ENCODE measurements at places on chromosomes 2 and 18. TPM values are rescaled to one million over a fixed set of nuclear protein-coding genes. Genes with fewer than 3 reads are reported as not detected.

MERTK gene
- 14.0 TPM for total RNA-seq

SRD5A2 gene
- total RNA-seq = not detected

GRCh38 chr2:24702800-24703199 lies 90.4 kb downstream of the PTRHD1 start:
- peaks cover 28% of the 10 kb centered on the region for H3K36me3 ChIP-seq
- H3K4me3 ChIP-seq = no peak overlapping the region
- peaks cover 6% of the 10 kb centered on the region for H3K4me1 ChIP-seq
- no peaks in the 10 kb centered on the region for H3K27me3 ChIP-seq
- H3K27ac ChIP-seq = no peak overlapping the region

- DNase-seq = no peak
- peaks cover 54% of the 10 kb centered on the region for H3K4me1 ChIP-seq
Observed at GRCh38 chr2:44360749-44361329, 455 bp downstream of the PREPL start.

GCG gene
- total RNA-seq = 59.5 TPM

DNA sequence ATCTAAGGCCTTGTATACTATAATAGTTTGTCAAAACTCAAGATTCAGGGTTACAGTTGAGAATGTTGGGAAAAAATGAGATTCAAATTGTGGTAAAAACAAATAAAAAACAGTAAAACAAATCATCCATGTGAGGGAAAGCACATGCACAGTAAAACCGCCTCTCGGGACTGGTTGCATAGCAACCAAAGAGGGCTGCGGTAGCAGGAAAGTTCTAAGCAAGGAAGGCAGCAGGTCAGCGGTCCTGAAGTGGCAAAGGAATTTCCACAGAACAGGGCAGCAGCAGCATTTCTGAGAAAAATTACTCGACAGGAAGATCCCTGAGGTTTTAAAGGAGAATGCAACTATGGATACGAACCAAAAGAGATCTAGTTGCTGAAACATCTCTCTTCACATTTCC lies 93.7 kb downstream of the DYNAP start:
- no peaks in the 10 kb centered on the region for H3K27me3 ChIP-seq
- no peaks in the 10 kb centered on the region for H3K36me3 ChIP-seq
- H3K27ac ChIP-seq = no peak overlapping the region
- H3K4me3 ChIP-seq = no peak overlapping the region
- DNase-seq = peak; percentile 59

VPS54 gene
- total RNA-seq = 58.9 TPM

POTEE gene
- not detected for total RNA-seq

DNA sequence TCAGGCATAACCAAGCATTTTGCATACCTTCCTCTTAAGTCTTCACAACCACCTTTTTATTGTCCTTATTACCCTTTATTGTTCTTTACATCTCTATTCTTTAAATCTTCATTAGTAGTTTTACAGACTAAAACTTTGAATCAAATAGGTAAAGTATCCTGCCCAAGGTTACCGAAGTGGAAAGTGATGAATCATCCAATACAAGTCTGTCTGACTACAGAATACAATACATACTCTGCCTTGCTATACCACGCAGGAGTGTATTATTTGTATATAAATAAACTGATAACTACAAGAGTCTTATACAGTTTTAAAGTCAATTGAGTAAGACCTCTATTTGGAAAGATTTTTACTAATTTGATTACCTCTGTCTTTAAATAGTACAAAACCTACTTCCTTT lies 196.0 kb downstream of the ZEB2 start:
- no peaks in the 10 kb centered on the region for H3K27me3 ChIP-seq
- H3K4me1 ChIP-seq = peaks cover 11% of the 10 kb centered on the region
- DNase-seq = no peak
- no peak overlapping the region for H3K27ac ChIP-seq
- no peak overlapping the region for H3K4me3 ChIP-seq

DNA sequence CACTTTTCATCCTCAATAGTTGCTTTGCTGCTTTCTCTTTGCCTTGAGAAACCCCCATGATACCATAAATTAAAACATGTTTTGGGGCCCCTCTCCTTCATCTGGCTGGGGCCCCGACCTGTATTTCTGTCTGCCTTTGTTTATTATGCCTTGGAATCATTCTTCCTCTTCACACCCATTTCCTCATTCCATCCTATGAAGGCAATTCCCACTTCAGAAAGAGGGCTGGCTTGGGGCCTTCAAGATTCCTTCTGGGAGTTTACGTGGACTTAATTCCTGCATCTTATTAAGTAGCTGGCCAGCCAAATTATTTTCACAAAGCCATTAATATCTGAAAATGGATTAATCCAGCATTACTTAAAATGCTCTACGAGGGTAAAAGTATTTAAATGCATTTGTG lies 6.8 kb upstream of the LRRTM1 start:
- H3K4me1 ChIP-seq = no peaks in the 10 kb centered on the region
- no peaks in the 10 kb centered on the region for H3K36me3 ChIP-seq
- DNase-seq = peak; percentile 29

RAPH1 gene
- 116 TPM for total RNA-seq

DNA sequence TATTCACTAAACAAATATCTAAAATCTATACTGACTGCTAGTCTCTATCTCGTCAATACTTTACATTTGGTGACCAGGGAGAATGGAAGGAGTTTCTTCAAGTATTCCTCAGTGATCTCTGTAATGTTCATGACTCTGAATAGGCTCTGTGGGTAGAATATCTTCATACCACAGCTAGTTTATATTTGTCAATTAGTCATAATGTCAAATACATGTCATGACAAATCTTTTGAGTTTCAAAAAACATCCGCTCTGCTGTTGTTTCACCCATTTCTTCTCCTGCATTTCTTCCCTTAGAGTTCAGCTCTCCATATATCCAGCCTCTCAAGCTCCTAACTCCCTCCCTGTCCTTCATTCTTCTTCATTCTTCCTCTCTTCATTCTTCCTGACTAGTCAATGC lies 206.5 kb upstream of the FANCL start:
- no peak overlapping the region for H3K4me3 ChIP-seq
- H3K36me3 ChIP-seq = no peaks in the 10 kb centered on the region
- no peaks in the 10 kb centered on the region for H3K27me3 ChIP-seq
- H3K4me1 ChIP-seq = peaks cover 6% of the 10 kb centered on the region

DUSP19 gene
- 4.5 TPM for total RNA-seq

SF3B1 gene
- 288 TPM for total RNA-seq

GRCh38 chr2:128628206-128628605 lies 309.5 kb upstream of the HS6ST1 start:
- H3K27me3 ChIP-seq = no peaks in the 10 kb centered on the region
- H3K4me1 ChIP-seq = peaks cover 5% of the 10 kb centered on the region
- peak; percentile 11 for DNase-seq
- H3K4me3 ChIP-seq = no peak overlapping the region
- H3K36me3 ChIP-seq = no peaks in the 10 kb centered on the region

LAMA3 gene
- 41.5 TPM for total RNA-seq

DNA sequence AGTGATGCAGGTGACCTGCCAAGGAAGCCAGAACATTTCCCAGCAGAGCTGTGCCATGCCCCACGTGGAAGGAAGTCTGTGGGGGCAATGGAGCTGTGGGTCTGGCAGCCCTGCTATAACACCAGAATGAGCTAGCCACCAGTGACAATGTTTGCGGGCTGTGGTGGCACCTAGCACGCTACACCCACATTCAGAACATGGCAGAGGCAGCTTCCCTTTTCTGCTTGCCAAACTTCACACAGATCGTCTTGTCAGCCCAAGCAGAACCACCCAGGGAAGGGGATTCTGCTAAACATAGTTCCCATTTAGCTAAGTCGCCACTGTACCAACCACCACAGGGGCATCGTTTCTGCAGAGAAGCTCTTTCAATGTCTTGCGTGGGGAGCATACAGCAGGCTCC lies 27.0 kb upstream of the CCDC93 start:
- H3K27ac ChIP-seq = no peak overlapping the region
- no peak for DNase-seq

DNA sequence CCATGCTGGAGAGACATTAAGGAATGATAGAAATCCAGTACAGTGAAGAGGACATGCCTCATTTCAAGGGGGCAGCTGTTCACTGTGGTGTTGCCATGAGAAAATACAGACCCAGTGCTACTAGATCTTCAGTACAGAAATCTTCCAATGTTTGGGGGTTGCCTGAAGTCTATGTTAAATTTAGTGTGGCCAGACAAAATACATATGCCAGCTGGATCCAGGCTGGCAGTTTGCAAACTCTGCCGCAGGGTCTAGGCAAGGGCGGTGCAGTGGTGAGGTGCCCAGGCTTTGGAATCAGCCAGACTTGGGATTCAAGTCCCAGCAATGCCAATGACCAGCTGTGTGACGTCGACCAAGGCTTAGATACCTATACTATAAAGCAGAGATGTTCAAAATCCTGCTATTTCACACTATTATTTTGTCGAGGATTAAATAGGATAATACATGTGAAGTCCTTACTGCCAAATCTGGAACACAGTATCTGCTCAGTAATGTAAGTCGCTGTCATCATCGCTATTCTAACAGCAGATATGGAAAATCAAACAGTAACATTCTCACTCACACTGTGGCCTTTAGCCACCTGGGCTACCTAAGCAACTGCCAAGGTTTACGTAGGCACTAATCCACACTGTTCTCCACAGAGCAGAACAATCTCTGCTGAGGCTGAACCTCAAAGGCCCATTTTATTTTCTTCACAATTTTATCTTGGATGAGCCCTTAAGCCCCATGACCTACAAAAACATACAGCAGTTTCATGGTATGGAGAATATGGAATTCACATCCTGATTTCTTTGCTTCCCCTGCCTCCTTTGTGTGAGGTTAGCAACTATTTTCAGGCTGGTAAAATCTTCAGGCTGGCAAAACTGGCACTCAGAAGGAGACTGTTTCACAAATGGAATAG lies 5.9 kb upstream of the TMSB10 start:
- H3K27me3 ChIP-seq = no peaks in the 10 kb centered on the region
- no peak overlapping the region for H3K4me3 ChIP-seq
- H3K4me1 ChIP-seq = peaks cover 11% of the 10 kb centered on the region

CCNT2 gene
- 7.5 TPM for total RNA-seq

DNA sequence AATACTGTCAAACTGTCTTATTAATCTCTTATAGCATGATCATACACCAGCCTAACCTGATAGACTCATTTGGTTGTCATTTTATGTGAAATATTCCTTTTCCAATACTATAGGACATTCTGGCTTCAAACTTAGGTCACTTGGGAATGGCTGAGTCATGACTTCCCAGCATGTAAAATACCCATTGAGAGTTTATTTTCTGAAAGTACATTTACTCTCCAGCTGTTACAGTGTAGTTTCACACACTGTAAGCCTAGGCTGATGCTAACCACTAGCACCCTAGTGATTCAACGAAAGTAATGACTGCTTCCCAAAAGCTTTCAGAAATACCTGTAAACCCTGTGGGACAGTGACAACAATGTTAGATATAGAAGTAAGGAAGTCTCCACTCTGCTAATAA lies 93.8 kb downstream of the FIGN start:
- no peak for DNase-seq
- no peak overlapping the region for H3K27ac ChIP-seq
- no peaks in the 10 kb centered on the region for H3K4me1 ChIP-seq
- H3K4me3 ChIP-seq = no peak overlapping the region

RANBP2 gene
- total RNA-seq = 30.9 TPM

GRCh38 chr18:34734056-34734455 lies 24.0 kb downstream of the DTNA start:
- H3K4me3 ChIP-seq = no peak overlapping the region
- H3K27ac ChIP-seq = no peak overlapping the region

Measured in stomach (tissue), 19 donors.